ENCODE measurements at places on chromosomes 5 and 9.

- DNase-seq = no peak
Measured at GRCh38 chr9:133274236-133275104, 531 bp downstream of the ABO start.

GRCh38 chr5:174825587-174825986 is 101.2 kb downstream of the MSX2 start:
- DNase-seq = no peak

GRCh38 chr9:98775831-98776441 is 20.4 kb downstream of the ANKS6 start:
- DNase-seq = no peak

GRCh38 chr5:149441986-149442385 is 62.9 kb upstream of the IL17B start:
- no peak for DNase-seq

DNA sequence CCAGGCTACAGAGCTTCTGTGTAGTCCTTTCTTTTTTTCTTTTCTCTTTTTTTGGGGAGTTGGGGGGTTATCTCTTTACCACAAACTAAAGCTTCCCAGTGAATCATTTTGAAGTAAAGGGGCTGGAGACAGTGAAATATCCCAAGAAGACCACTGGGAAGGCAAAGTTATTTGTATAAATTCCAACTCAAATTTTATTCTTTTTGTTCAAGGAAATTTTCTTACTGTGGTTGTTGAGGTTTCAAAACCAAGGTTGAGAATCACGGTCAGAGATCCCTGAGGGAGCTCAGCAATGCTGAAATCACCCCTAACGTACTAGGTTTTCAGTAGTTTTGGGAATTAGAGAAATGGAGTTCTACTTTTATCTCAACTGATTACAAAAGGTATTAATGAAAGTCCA is 175.7 kb downstream of the ARHGEF28 start:
- no peak for DNase-seq

DNA sequence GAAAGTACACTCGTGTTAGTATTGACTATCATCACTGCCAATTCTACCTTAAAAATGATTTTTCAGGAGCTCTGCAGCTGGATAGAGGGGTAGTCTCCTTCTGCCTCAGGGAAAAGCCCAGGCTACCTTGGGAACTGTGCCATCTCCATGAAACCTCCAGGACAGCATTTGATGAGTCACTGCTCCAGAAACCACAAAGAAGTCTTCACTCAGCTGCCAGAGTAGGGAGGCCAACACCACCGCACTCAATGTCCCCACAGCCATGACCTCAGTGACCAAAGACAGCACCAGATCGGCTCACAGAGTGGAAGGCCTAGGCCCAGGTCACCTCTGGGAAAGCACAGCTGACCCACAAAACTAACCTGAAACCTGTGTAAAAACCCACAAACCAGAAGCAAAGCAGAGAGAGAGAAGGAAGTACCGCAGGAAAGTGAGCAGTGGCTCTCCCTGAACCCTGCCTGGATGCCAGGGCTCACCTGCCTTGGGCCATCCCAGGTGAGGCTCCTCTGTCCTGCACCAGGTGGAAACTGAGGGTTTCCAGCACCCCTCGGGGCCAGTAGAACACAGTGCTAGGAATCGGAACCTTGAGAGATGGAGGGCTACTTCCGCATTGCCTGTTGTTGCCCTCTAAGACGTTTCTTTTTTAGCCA is 30.0 kb downstream of the S1PR3 start:
- no peak for DNase-seq

DNA sequence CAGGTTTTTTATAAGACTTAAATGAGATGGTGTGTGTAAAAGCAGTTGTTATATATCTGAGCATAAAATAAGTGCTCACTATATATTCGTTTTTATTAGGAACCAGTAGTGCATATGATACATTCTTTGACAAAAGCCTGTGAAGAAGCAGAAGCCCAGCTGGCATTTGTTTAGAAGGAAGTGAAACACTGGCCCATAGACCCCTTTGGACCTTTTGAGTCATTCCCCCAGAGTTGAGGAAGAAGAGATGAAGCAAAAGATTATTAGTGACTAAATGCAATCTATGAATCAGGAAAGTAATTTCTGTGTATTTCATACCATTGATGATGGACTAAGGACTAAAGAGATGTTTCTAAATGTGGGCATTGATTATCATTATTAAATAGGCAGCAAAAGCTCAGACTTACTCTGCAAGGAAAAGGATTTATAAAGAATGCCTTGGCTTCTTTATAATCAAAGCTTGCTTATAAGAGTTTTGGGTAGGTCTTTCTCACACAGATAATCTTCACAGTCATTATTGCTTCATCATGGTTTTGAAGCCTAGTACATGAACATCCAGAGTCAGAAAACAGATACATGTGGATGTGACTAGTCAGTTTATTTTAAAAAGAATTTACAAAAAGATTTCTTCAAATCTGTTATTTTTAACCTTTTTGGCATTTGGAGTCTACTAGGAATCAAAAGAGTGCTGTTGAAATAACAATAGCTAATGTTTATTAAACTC is 16.9 kb upstream of the FER start:
- no peak for DNase-seq

- no peak for DNase-seq
Measured at GRCh38 chr9:90921104-90921503, 119.5 kb downstream of the SYK start.

DNA sequence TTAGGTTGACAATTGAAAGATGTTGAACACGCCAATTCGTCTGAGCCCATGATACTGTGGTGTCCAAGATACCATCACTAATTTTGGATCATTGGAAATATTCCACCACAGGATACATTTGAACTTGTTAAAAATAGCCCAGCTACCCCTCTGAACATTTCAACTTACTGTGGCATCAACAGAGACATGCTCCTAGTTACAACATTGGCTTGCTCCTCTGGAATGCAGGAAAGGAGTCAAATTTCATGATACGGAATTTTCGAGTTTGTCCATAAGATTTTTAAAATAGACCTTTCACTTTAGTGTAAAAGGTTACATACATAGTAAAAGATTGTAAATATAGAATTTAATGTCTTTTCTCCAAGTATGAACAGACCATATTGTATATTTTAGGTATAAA is 12.8 kb downstream of the SEMA5A start:
- DNase-seq = no peak

DNA sequence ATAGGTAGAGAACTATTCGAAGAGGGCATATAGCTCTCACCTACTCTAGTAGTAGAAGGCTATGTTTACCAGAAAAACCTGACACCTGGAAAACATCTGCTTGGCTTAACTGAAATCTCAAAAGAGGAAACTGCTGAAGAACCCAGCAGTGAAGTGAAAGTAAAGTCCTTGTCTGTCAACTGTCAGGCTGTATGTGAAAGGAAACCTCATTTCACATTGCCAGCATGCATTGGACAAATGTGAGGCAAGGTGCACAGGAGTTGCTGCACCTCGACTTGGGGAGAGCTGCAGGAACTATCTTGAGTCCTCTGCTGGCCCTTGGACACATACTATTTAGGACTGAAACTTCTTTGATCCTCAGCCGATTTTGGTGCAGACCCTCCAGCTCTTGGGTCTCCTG is 53.3 kb downstream of the NREP start:
- DNase-seq = no peak

DNA sequence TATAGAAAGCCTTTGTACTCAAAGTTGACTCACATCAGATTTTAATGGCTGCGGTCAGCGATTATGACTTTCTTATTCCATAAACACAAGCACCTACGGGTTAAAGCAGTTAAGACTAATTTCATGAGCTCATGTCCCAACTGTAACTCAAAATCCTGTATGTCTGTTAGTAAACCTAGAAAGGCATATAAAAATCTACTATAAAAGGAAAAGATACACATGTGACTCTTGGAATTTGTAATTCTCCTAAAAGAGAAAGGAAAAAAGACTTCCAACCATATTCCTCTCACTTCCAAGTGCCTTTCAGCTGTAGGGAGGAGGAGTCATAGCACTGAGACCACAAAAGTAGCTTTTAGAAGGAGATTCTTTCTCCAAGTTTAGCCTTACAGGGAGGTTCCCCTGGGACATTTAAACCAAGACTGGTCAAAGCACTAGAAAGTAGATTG is 129.1 kb downstream of the EBF1 start:
- DNase-seq = no peak

DNA sequence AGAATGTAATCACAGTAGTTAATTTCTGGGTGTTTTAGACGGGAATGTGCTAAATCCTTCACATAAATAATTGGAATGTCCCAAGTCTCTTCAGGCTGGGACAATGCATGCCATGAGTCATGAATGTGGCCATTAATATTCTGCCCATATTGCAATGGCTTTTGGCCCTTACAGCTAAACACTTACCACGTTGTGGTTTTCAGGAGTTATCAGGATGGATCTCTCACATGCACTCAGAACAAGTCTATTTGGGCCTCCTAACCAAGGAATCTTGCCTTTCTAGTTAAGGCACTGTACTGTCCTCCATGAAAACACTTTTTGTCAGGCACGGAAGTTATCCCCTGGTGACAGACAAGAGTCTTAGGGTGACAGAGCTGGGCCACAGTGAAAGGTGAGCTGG is 32.7 kb downstream of the PKD2L2 start:
- no peak for DNase-seq
